ENCODE measurements at places on chromosomes 2 and 18. TPM values are rescaled to one million over a fixed set of nuclear protein-coding genes. Genes with fewer than 3 reads are reported as not detected.

ALPP gene
- not detected for total RNA-seq

NEU2 gene
- total RNA-seq = not detected

TACR1 gene
- not detected for total RNA-seq

ONECUT2 gene
- under 0.01 TPM for total RNA-seq

AGPS gene
- total RNA-seq = 37.3 TPM

DLGAP1 gene
- total RNA-seq = not detected

LAMA3 gene
- total RNA-seq = 608 TPM

TOGARAM2 gene
- total RNA-seq = not detected

GCG gene
- not detected for total RNA-seq

SYT4 gene
- not detected for total RNA-seq

SCN3A gene
- total RNA-seq = not detected

OR6B2 gene
- not detected for total RNA-seq

TUBA3E gene
- total RNA-seq = not detected

IGFBP2 gene
- total RNA-seq = 2.4 TPM

LTBP1 gene
- 72.8 TPM for total RNA-seq

SCYGR4 gene
- not detected for total RNA-seq

PPP1R1C gene
- total RNA-seq = 8.6 TPM

AFF3 gene
- not detected for total RNA-seq

ADCYAP1 gene
- total RNA-seq = not detected

Data from hair follicular keratinocyte (primary cell).